ENCODE measurements at places on chromosomes 1 and 21.

GRCh38 chr1:224411766-224412165 lies 22.8 kb downstream of the WDR26 start:
- DNase-seq: no peak

DNA sequence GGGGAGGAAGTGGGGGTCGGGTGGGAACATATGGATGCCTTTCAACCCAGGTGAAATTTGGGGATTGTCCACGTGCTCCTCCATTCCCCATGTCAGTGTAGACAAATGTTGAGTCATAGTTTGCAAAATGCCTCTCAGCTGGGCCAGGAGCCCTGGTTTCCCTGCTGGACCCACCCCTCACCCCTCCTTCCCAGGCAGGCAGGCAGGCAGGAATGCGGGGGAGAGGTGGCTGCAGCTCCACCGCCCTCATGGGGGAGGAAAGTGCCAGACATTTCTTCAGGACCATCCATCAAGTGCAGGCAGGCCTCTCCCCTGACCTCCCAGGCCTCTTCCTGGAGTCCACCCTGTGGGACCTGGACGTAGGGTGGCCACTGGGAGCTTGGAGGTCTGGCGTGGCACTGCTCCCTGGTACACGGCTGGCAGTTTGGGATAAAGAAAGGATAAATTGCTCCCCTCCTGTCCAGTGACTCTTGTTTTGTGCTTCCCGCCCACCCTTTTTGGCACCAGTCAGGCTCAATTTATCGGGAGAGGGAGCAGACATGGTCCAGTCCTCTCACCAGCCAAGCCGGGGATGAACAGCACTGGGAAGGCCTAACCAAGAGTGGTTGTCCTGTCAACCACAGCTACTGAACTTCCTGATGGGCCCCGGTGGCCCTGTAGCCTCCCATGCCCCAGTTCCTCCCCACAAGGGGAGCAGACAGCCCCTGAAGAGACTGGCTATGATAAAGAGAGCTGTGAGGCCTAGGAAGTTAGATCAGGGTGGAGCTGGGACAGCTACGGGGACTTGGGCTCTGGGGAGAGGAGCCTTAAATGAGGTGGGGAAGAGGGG lies 18.9 kb downstream of the NPR1 start:
- DNase-seq: no peak

DNA sequence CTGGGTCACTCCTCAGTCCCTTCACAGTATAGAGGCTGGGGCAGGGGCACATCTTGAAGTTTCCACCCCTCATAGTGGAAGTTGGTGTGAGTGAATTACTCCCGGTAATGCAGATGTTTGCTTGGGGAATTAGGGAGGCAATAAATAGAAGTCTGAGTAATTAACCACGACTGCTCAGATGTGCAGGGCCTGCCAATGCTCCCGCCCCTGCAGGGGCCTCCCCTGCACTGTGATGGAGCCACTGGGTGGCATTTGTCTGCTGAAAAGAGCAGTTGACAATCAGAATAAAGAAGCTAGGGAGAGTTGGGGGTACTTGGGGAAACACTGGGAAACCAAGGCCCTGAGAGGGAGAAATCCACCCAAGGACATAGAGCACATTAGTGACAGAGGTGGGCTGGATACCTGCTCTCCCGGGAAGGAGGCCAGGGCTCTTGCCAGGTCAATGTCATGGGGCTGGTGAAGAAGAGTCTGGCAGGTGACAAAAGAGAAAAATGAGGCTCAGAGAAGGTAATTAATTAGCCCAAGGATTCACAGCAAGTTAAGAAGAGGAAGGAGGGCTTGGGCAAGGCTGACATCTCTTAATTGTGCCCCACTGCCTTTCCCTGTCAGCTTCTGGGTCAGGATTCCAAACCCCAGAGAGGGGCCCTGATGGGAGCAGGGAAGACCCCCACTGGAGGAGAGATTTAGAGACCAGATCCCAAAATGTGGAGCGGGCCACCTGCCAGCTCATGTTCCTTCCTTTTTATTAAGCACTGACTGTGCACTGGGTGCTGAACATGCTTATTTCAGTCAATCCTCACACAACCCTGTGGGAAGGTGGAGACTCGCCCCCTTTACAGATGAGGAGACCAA lies 436.2 kb downstream of the MATN1 start:
- no peak for DNase-seq

DNA sequence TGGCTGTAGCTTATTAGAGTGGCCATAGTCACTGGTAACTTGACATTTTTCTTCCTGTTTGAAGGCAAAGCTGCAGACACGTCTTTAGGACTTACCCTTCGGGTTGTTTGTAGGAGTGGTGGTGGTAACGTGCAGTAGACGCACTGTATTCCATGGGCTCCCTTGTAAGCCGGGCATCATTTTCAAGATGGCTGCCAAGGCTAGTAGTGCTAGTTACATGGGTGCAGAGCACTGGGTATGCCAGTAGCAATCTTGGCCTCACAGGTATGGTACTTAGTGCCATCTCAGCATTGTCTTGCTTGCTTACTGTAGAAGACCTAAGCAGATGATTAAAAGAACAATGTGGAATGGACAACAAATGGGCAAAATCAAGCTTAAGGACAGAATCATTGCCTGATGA lies 1.9 kb downstream of the YBX1 start:
- DNase-seq: no peak

DNA sequence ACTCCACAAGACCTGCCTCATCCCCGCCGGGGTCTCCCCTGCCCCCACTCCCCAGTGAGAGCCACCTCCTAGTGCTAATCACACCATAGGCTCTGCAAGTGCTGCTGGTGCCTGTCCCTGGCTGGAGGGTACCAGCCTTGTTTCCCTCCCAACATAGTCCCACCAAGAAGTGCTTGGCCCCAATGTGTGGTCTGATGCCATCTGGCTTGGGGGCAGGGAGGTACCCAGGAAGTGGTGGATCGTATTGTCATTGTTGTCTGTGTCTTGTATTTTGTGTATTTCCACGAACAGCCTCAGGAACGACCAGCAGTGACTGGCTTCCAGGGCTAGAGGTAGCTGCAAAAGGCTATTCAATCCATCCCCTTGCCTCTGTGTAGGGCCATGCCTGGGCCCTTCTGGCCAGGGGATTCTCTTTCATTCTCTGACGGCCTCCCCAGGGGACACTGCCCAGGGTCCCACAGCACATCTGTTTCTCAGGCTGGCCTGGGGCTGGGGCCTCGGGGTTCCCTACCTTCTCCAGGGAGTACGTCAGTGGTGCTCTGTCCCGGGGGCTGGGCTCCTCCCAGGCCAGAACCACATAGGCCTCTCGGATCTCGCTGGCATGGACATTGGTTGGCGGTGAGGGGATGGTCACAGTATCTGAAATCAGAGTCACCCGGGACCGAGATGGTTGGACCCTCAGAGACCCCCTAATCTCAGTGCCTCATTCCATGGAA lies 22.8 kb downstream of the MYOM3 start:
- no peak for DNase-seq

GRCh38 chr1:237664348-237664747 lies 226.4 kb downstream of the ZP4 start:
- DNase-seq: no peak

DNA sequence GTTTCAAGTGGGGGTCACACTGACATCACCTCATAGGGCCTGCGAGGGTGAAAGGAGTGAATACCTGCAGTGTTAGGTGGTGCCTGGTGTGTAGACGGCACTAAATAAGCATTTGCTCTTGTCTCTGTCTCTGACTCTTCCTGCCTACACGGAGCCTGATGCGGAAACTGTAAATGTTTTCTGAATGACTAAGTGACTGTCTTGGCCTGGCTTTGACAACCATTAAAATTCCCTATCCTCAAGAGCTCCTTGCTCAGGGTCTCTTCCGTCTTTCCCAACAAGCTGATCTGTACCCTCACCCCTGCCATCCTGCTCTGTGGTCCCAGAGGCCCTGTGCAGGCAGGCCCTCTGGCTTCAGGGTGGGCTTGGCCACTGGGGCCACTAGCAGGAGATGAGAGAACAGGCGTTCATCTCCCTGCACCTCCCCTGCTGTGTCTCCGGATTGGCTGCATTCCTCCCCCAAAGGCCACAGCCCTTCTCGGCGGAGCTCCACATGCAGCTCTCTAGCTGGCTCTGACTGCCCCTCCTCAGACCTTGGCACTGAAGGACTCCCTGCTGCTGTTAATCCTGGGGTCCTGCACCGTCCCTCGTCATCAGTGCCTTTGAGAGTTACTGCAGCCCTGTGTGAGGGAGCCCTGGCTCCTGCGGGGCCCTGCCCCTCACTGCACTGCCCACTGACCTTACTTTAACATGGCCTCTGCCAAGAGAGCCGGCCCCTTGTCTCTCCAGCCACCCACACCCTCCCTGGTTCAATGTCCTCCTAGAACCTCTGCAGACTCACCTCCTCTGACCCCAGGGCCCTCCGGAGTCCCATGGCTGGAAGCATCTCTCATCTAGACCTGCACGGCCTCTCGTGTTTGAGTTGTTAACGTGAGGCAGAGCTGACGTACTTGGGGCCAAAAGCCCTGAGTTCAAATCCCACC lies 211.1 kb downstream of the MATN1 start:
- no peak for DNase-seq

- DNase-seq: no peak
These were observed 2.8 kb upstream of the NGF start for GRCh38 chr1:115340879-115341278.

- no peak for DNase-seq
These were observed 236.9 kb upstream of the NRIP1 start for GRCh38 chr21:15301736-15302135.

DNA sequence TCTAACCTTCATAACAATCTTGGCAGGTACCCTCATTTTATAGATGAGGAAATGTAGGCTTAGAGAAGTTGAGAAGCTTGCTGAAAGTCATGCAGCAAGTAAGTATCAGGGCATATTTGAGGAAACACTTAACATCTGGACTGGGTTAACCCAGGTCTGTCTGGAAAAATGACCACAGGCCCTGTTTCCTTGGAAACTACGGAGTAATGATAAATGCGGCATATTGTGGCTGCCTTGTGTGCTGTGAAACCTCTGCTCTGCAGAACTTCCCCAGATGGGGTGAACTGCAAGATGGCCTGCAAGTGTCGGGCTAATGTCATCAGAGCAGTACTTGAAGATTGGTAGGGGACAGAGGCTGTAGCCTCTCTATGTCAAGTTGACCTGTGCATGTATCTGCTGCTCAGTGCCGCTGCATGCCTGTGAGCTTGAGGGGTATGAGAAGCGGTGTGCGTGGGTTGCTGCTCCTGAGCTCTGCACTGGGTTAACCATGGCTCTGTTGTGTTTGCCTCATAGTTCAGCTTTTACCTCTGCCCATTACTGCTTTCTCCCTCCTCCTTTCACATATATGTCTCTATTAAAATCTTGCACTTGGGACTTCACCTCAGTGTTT lies 83.1 kb downstream of the WDR3 start:
- DNase-seq: no peak

DNA sequence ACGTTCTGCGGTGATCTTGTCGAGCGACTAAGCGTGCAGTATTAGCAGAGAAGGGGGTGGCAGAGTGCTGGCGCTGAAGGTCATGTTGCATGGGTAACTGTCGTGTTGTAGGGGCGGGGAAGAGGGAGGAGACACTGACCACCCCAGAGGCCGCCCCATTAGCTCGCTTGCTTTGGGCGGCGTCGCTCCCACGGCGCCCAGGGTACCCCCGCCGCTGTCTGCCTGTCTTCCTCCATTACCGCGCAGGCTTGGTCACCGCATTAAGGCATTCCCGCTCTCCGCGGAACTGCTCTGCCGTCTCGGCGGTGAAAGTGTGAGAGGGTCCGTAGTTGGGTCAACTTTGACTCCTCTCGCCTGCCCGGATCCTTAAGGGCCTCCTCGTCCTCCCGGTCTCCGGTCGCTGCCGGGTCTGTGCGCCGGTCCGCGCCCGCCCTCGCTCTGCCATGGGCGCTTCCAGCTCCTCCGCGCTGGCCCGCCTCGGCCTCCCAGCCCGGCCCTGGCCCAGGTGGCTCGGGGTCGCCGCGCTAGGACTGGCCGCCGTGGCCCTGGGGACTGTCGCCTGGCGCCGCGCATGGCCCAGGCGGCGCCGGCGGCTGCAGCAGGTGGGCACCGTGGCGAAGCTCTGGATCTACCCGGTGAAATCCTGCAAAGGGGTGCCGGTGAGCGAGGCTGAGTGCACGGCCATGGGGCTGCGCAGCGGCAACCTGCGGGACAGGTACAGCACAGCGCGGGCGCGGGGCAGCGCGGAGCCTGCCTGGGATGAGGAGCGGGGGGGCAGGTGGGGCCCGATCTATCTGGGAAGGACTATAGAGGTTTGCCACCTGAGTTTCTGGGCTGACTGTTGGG lies at the start of gene MTARC2:
TSS of gene MTARC2 (plus strand) at position 234 of the 846 bp plus-strand sequence. CDS start at position 444, 210 bp downstream.
- peak; percentile 52 for DNase-seq
